ENCODE measurements at places on chromosomes 6 and 20. TPM values are rescaled to one million over a fixed set of nuclear protein-coding genes. Genes with fewer than 3 reads are reported as not detected.

EPPIN gene
- not detected for polyA plus RNA-seq

- DNase-seq, result no peak
Observed at GRCh38 chr6:30589754-30590358, 18.6 kb downstream of the ABCF1 start.

ERVFRD-1 gene
- 0.07 TPM for polyA plus RNA-seq

DNA sequence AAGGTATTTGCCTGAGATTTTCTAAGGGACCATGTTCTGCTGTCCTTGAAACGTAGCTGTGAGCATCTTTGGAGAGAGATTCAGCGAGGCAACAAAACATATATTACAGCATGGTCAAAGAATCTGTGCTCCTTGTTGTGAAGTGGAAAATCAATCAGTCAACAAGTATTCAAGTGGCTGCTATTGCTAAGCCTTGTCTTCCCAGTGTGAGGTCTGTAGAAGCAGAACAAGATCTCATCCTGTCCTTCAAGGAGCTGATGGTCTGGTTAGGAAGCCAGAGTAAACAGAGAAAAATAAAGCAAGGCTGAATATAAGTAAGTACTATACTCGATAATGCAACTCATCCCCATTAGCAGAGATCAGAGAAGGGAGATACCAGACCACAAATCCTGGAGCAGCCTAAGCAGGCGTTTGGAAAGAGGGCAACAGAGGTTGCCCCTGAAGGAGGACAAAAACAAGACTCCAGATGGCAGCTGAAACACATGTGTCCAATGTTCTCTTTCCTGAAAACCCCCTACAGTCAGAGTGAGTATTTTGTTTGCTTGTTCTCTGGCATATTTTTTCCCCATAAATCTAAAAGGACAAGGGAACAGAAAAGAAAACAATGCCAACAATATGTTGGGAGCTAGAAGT is 392.0 kb downstream of the SYNE1 start:
- no peak for DNase-seq

GRCh38 chr6:99350573-99350972 is 1.1 kb upstream of the FAXC start:
- DNase-seq, result no peak

All from heart right ventricle (tissue), 16 donors.